ENCODE measurements at places on chromosomes 11 and 22.

GRCh38 chr11:111162305-111162704 is 83.2 kb upstream of the POU2AF2 start:
- no peak for DNase-seq

- DNase-seq, result peak; percentile 78
Measured at GRCh38 chr11:100910808-100911207, 218.8 kb downstream of the PGR start.

GRCh38 chr11:69899957-69900821 is 81.0 kb upstream of the FGF3 start:
- DNase-seq, result no peak

- DNase-seq, result no peak
Measured at GRCh38 chr11:78419327-78419726, 1.7 kb upstream of the GAB2 start.

GRCh38 chr22:37971475-37972434 is 12.6 kb downstream of the SOX10 start:
- no peak for DNase-seq

GRCh38 chr22:27719535-27720227 is 81.9 kb downstream of the MN1 start:
- DNase-seq, result peak; percentile 6

GRCh38 chr11:124740277-124740882 is 638 bp downstream of the NRGN start:
- peak; percentile 40 for DNase-seq

DNA sequence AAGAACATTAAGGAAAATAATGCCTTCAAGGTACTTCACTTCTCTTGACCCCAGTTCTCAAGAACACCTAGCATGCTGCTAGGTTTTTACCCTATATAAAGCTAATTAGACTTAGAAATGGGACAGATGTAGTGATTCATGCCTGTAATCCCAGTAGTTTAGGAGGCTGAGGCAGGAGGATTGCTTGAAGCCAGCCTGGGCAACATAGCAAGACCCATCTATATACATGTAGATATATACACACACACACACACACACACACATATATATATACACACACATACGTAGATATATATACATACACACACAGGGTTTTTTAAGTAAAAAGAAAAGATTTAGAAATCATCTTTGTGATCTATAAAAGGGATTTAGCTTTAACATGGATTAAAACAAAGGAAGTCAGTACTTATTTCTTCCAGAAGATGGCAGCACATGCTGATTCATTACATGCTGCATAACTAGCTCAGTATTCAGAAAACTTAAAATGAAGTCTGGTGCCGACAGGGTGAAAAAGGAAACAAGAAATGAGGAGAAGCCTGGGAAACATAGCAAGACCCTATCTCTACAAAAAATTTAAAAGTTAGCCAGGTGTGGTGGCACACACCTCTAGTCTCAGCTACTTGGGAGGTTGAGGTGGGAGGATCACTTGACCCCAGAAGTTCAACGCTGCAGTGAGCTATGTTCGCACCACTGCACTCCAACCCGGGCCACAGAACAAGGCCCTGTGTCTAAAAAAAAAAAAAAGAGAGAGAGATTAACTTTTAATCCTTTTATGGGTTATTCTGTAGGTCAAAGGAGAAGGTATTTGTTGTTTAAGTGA is 28.5 kb upstream of the RBX1 start:
- DNase-seq, result peak; percentile 83

GRCh38 chr11:20192641-20193040 is 32.4 kb upstream of the DBX1 start:
- no peak for DNase-seq

- DNase-seq, result no peak
Measured at GRCh38 chr11:93849751-93850593, 446 bp downstream of the VSTM5 start.

GRCh38 chr22:18091916-18092526 is 14.2 kb downstream of the PEX26 start:
- no peak for DNase-seq

GRCh38 chr22:50175191-50175461 is 4.6 kb downstream of the PANX2 start:
- no peak for DNase-seq

GRCh38 chr22:25447067-25447685 is 117.3 kb upstream of the GRK3 start:
- no peak for DNase-seq

DNA sequence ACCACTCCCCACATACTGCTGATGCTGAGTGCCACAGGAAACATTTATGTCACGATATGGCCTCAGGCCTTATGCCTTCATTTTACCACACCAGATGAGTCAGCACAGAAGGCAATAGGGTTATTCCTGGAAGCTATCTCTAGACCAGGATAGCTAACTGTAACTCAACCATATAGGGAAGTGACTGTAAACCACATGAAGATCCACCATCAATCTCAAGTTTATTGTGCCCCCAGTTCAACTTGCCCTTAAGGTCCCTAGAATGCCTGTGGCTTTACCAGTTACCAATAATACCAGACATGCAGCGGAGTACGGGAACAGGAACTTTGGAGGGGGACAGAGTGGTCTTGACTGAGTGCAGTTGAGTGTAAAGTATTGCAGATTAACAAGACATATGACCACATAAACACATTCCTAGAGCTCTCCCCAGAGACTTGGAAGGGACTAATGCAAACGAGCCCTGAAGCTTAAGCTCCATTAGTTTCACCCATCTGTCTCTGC is 180.9 kb downstream of the KIF18A start:
- no peak for DNase-seq

- DNase-seq, result no peak
Measured at GRCh38 chr22:34722901-34723300, 343.1 kb upstream of the ISX start.

- DNase-seq, result no peak
Measured at GRCh38 chr11:121341609-121342008, 49.0 kb downstream of the SC5D start.

DNA sequence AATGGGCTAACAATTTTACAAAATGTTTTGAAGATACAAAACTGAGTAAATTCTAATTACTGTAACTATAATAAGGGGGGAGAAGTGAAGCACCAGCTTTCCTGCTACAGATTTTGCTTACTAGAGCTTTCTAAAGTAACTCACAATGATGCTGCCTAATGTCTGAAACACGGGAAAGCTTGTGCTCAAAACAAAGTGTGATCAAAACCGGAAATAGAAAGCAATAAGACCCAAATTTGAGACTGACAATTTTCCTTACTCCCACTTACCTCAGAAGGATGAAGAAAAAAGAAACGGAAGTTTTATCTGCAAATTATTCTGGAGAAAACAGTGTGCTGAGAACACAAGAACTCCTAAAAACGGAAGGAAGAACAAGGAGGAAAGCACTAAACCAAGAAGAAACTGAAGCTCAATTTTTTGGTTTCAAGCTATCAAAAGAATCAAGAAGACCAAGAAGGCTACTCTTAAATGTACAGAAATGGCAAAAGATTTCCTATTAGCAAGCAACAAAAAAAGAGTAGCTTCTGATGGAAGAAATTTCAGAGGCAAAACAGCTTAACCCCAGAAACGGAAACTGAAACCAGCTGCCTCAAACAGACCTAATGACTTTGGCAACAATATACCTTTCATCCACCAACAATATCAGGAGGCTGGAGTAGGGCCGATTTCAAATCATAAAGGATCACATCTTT is 33.4 kb downstream of the AMBRA1 start:
- peak; percentile 73 for DNase-seq

DNA sequence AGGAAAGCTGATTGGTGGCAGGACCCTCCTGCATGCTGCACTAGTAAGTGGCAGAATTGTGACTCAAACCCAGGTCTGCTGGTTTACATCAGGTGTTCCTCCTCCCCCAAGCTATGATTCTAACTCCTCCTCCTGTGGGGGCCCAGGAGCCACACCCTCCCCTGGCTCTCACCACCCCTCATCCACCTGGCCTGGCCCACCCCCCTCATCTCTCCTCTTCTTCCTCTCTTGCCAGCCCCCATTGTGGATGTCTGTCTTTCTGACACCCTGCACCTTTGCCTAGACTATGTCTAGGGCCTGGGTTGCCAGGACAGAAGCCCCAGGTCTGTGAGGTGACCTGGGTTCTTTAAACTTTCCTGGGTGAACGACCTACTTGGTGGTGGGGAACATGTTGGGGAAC is 59.9 kb downstream of the GRIK4 start:
- DNase-seq, result no peak

DNA sequence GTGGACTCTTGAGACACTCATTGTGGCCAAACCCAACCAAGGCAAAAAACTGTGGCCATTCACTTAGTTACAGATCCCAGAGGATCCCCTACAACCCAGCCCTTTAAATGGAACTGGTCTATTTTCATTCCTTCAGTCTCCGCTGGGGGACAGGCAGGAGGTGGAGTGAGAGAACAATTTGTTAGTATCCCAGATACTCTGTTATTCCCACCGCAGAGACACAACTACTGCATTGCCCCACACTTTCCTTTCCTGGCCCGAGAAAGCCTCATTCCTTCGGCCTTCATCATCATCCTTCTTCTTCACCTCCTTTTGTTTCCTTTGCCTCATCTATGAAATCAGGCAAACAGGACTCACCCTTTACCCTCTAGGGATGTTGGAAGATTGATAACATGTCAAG is 191.1 kb downstream of the NTM start:
- no peak for DNase-seq

DNA sequence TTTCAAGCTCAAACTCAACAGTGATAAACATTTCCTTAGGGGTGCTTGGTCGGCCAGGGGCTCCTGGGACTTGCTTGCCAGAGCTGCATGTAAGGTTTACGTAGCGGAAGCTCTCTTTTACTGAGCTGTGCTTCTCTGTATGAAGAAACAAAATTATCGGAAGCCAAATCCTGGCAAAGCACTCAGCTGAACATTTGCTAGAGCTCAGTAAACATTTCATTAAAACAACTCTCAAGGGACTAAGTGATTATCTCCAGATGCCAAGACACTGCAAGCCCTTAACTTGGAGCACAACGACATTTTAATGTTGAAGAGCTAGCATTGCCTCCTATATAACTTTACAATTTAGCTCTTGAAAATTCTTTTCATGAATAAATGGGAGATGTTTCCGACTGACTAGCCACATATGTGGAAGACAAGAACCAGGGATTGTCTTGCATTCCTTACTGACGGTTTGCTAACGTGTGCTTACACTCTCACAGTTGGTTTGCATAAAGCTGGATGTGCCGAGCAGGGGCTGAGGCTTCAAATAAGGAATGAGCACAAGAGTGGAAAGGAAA is 43.4 kb downstream of the SCUBE2 start:
- no peak for DNase-seq

All from NAMALWA (cell line).